ENCODE measurements at places on chromosomes 4 and X.

- DNase-seq, result peak; percentile 43
These were observed 57.2 kb upstream of the FAM9C start for GRCh38 chrX:13101441-13102139.

DNA sequence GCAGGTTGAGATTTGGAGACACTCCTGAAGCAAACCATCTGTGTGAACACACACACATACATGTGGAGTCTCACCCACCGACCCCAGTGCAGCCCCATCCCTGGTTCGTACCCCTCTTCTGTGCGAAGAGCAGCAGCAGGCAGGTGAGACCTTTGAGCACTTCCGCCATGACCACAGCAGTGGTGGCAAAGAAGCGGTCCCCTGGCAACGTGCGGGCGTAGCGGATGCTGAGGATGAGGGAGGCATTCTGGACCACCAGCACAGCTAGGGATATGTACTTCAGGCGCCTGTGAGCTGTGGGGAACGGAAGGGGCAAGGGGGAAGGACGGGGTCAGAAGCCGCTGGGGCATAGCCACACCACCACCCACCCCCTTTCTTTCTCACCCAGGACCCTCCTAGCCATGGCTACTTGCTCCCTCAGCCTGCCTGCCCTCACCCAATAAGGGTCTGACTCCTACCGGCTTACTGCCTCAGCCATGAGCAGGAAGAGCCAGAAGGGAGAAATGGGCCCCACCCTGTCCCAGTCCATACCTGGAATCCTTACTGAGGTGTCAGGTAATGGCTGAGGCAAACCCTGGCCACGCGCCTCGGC lies 1.6 kb downstream of the SLC35A2 start:
- DNase-seq, result no peak

GRCh38 chrX:68945603-68946228 lies 116.9 kb downstream of the EFNB1 start:
- DNase-seq, result no peak

GRCh38 chrX:16870095-16870861 lies at the start of gene RBBP7:
TSS of gene RBBP7 (minus strand) at chrX:16870362. CDS start at chrX:16870053, 309 bp downstream.
- peak; percentile 90 for DNase-seq

- DNase-seq, result no peak
These were observed 39.8 kb downstream of the SHISA3 start for GRCh38 chr4:42436928-42437565.

GRCh38 chr4:151276787-151277562 lies at the start of gene PRSS48:
TSS of gene PRSS48 (plus strand) at chr4:151277161. CDS start at chr4:151277173, 12 bp downstream.
- DNase-seq, result peak; percentile 78

DNA sequence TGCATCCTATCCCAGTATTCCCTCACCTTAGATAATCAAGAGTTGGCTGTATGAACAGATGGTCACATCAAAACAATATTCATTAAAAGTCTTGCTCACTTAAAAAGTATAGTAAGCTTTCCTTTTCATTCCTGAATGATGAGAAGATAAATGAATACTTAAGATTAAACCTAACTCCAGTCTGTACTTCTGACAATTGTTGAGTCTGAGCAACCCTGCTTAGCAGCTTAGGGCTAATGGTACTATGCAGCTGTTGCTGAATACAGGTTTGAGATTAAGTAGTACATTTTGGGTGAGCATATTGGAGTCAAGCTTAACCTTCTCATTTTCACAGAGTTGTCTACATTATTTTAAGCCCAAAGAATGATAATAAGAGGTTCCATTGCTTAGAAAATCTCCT lies 121.7 kb upstream of the ETNPPL start:
- DNase-seq, result no peak

GRCh38 chr4:140049024-140049848 lies 104.7 kb downstream of the MAML3 start:
- peak; percentile 53 for DNase-seq

- DNase-seq, result no peak
These were observed 20.6 kb upstream of the INPP4B start for GRCh38 chr4:142866685-142867084.

DNA sequence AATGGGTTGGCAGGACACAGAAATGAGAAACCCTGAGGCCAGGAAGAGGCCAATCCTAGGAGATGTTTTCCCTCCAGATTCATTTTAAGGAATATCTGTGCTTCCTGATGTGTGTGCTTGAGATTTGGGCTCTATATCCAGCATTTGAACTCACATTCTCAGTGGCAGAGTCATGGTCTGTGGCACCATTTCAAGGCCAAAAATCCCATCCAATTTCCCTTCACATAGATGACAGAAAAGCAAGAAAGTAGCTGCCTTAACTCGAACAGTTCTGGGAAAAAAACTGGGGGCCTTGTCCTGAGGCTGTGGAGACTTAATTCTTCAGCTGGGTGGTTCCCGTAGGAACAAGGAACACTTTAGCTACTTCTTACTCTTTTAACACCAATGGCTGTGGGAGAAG lies 27.4 kb downstream of the TAF7L start:
- no peak for DNase-seq

- DNase-seq, result no peak
These were observed 6.8 kb downstream of the GABRA3 start for GRCh38 chrX:152444338-152444737.

- no peak for DNase-seq
These were observed 34.6 kb downstream of the NBDY start for GRCh38 chrX:56763556-56764152.

DNA sequence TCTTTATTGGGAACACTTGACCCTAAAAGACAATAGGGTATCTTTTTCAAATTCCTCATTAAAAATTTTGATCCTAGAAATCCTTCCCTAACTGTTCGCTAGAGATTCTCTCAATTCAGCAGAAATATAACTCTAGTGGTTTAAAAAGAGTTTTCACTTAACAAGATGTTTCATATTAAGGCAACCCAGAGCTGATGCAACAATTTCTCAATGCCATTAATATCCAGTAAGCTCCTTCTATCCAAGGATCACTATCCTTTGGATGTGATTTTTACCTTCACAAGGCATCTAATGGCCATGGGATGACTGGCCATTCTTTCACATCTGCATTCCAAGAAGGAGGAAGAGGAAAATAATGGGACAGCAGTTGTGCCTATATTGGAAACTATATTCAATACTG lies 183.4 kb downstream of the ANKRD50 start:
- DNase-seq, result no peak

Data from stimulated activated CD8-positive, alpha-beta memory T cell treated with anti-CD3 and anti-CD28 coated beads, Interleukin-4, amount 100 ng/mL, for 48 hours (primary cell).